Renal cortical epithelial cell (primary cell): ENCODE measurements at places on chromosomes 6 and 20.
A peak's percentile ranks its signal among the peaks of the same experiment; 100 is the strongest.

GRCh38 chr6:11875325-11876109, 96.9 kb upstream of the ADTRP start:
- peak; percentile 51 for DNase-seq

- DNase-seq = peak; percentile 16
Measured at GRCh38 chr6:125073071-125073470, 80.5 kb upstream of the TPD52L1 start.

- no peak for DNase-seq
Measured at GRCh38 chr6:34583861-34584604, 27.9 kb upstream of the SPDEF start.

- DNase-seq = peak; percentile 11
Measured at GRCh38 chr20:38985060-38985459, 22.9 kb downstream of the DHX35 start.

DNA sequence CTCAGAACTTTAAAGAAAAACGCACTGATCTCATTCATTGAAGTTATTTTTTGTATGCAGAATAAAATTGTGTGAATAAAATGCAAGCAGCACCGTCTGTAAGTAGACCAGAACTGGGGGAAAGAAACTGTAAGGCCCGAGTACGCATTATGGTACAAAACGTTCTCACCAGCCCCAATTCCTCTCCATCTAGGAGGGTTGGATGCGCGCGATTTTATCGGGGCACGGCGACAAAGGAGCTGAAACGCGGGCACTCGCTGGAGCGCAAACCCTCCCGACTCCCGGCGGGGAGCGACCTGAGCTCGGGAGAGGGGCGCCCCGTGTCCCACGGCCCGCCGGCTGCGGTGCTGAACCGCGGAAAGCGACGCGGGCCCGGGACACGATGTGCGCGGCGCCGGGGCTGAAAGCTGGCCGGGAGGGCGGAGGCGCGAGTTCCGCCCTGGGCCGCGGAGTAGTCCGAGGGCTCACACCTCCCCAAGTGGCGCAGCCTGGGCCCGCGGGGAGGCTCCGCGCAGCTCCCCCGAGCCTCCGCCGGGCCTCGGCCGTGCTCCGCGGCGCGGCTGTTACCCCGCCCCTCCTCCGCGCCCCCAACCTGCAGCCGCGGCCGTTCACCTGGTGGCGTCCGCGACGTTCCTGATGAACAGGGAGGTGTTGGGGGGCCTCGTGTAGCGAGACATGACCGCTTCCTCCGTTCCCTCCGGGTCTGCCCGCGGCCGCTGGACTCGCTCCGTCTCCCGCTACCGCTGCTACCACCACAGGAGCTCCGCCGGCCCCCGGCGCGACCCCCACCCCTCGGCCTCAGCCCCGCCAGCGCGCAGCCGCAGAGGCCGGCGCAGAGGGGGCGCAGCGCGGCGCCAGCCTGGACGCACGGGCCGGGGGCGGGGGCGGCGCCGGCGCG, at the start of gene SRSF12:
SRSF12 (minus strand) TSS at position 861 of the 898 bp plus-strand sequence; CDS start at position 677, 184 bp downstream.
- no peak for DNase-seq

DNA sequence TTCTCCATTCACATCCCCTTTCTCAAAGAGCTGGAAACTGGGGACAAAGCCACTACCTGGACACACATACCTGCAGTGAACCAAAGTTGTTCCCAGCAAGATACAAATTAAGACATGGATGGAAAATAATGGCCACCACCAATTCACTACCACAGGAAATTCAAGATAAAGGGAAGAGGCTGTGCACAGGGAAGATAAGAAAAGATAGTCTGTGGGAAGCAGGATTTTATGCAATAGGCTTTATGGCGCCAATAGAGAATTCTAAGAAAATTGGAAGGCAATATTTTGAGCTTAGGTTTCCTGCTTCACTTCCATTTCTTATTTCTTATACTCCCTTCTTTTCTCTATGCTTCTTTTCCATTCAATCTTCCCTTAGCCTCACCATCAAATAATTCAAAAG, 9.9 kb downstream of the GPX6 start:
- DNase-seq = no peak

- no peak for DNase-seq
Measured at GRCh38 chr6:142933701-142934100, 11.3 kb downstream of the HIVEP2 start.
